ENCODE measurements at places on chromosomes 4 and X. TPM values are rescaled to one million over a fixed set of nuclear protein-coding genes. Genes with fewer than 3 reads are reported as not detected.

The LRCH2 gene
- 22.5 TPM for total RNA-seq

The SORBS2 gene
- total RNA-seq, result 52.1 TPM

The NAP1L2 gene
- 2.3 TPM for total RNA-seq

The HSD17B13 gene
- total RNA-seq, result 1.00 TPM

The GAGE13 gene
- not detected for total RNA-seq

The C4orf36 gene
- total RNA-seq, result 1.3 TPM

The MAP7D3 gene
- 6.9 TPM for total RNA-seq

The SHROOM4 gene
- total RNA-seq, result 7.1 TPM

The MGST2 gene
- 82.4 TPM for total RNA-seq

The AMBN gene
- not detected for total RNA-seq

The F11 gene
- total RNA-seq, result 19.4 TPM

The ESX1 gene
- not detected for total RNA-seq

The GPRASP1 gene
- 4.9 TPM for total RNA-seq

The TMEM35A gene
- 2.6 TPM for total RNA-seq

The NAP1L3 gene
- 37.9 TPM for total RNA-seq

The SLC25A53 gene
- total RNA-seq, result 6.8 TPM

The CWH43 gene
- total RNA-seq, result not detected

The MAGEE2 gene
- not detected for total RNA-seq

The SLC10A4 gene
- 0.23 TPM for total RNA-seq

The FGF16 gene
- not detected for total RNA-seq

The BEX5 gene
- total RNA-seq, result 7.4 TPM

The PRR32 gene
- not detected for total RNA-seq

The IBSP gene
- total RNA-seq, result not detected

The BMP3 gene
- total RNA-seq, result 7.7 TPM

The DCAF8L1 gene
- total RNA-seq, result not detected

The BMX gene
- total RNA-seq, result 0.07 TPM

The P2RY8 gene
- not detected for total RNA-seq

The IL13RA1 gene
- 40.9 TPM for total RNA-seq
